HFFc6 (cell line): ENCODE measurements at places on chromosomes 4 and X. TPM values are rescaled to one million over a fixed set of nuclear protein-coding genes. Genes with fewer than 3 reads are reported as not detected.

The DCAF8L2 gene
- total RNA-seq, result not detected in 3 replicates

The YIPF6 gene
- 41.0 to 42.1 TPM (median 41.7 TPM) in 3 replicates for total RNA-seq

The RHOXF2B gene
- not detected in 3 replicates for total RNA-seq

The IDH3G gene
- total RNA-seq, result 65.4 and 66.0 TPM in 2 replicates

DNA sequence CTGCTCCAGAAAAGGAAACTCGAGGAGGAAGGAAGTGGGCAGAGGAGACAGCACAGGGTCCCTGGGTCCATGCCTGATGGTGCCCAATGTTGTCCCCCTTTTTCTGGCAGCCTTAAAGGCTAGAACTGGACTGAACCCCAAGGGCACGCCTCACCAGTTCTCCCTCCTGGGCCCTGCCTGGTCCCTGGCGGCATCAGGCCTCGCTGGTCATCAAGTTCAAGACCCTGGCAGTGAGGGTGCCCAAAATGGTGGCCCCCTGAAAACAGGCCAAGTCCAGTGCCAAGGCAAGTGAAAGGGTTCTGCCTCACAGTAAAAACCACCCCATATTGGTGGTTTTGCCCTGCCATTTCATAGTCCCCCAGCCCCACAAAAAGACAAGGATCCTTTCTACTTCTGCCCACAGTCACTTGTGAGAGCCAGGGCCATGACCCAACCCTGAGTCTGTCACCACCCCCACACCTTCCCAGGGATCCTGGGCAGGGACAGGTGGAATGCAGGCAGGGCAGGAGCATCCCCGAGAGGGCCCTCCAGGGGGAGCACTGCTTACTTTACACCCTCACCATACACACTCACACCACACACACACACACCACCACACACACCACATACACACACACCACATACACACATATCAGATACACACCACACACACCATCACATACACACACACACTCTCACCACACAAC is 107.6 kb downstream of the DCTD start:
- peaks cover 18% of the 10 kb centered on the region for H3K4me1 ChIP-seq
- no peaks in the 10 kb centered on the region; the same call in 1 of the 2 replicates for H3K27me3 ChIP-seq
- H3K36me3 ChIP-seq, result peaks cover 24% of the 10 kb centered on the region
- no peak overlapping the region for H3K4me3 ChIP-seq
- H3K27ac ChIP-seq, result no peak overlapping the region

DNA sequence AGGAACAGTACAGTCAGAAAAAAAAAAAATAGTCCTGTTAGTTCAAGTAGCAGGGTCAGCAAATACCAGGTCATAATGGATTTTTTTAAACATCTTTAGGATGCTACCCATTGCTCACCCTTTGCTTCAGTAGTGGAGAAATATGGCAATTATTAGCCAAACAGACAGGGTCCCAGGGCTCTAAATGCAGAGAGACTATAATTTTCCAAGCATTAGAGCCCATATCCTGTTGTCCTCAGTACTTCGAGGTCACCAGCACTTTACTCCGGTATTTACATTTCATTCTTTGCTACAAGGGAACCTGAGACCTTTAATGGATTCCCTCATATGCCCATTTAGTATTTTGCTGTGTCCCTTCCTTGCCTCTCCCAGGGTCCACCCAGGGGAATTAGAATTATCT is 1562.9 kb upstream of the TENM3 start:
- DNase-seq, result no peak
- H3K4me1 ChIP-seq, result no peaks in the 10 kb centered on the region

GRCh38 chrX:97494756-97495372 is 611.2 kb downstream of the RPA4 start:
- H3K4me1 ChIP-seq, result no peaks in the 10 kb centered on the region
- peaks cover 1% of the 10 kb centered on the region; the same call in 1 of the 2 replicates for H3K27me3 ChIP-seq
- no peak overlapping the region for H3K4me3 ChIP-seq

DNA sequence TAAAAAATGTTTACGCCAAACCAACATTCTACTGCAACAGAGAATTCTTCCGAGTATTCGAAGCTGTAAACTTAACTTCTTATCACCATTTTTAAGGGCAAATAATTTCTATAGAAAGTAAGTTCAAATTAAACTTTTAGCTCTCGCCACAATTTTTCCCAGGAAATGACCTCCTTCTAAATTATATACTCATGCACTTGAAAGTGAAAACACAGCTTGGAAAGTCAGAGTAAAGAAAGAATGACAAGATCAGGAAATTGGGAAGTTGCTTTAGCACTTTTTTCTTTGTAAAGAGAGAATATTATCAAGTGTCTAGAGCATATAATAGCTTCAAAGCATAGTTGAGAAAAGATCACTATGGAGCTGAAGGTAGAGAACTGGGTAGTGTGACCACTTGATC is 1.2 kb downstream of the CYBB start:
- no peak overlapping the region for H3K4me3 ChIP-seq
- H3K36me3 ChIP-seq, result no peaks in the 10 kb centered on the region
- H3K4me1 ChIP-seq, result no peaks in the 10 kb centered on the region
- H3K27ac ChIP-seq, result no peak overlapping the region
- no peaks in the 10 kb centered on the region; the same call in 1 of the 2 replicates for H3K27me3 ChIP-seq

DNA sequence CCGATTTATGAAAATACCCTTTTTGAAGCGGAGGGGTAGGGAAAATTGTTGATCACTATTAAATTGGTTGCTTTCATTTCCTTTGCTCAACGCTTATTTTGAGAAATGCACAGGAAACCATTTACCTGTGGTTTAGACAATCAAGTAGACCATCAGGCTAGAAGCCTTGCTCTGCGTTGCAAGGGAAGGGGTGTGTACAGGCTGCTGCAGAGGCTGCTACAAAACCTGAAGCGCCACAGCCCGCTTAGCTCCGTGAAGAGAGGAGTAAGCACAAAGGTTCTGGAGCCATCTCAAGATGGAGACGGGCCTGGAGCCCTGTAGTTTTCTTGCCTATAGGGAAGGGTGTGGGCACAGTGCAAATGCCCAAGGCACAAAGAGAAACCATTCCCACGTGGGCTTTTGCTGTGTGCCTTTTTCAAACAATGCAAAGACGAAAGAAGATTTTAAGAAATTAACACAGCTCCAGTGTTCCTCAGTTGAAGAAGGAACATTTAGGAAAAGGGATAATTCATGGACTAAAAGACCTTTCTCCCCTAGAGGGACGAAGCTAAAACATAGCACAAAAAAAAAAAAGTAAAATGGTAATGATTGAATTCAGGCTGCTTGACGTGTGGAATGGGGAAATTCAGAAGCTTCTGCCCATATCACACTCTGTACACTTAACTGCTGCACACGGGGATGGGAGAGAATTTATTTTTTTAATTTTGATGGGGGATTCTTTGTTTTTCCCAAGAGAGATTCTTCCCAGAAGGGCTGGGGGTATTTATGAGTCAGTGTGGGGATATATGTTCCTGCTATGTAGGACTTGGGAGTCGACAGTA is 3.5 kb downstream of the TMSB4X start:
- H3K4me3 ChIP-seq, result peak overlapping the region; percentile 94
- H3K4me1 ChIP-seq, result peaks cover 23% of the 10 kb centered on the region
- H3K36me3 ChIP-seq, result peaks cover 29% of the 10 kb centered on the region
- H3K27ac ChIP-seq, result peak overlapping the region; percentile 74

- DNase-seq, result no peak
- H3K27ac ChIP-seq, result no peak within 1 kb of the TSS
- no peaks in the 10 kb centered on the region for H3K36me3 ChIP-seq
- no peaks in the 10 kb centered on the region for H3K4me1 ChIP-seq
- H3K27me3 ChIP-seq, result peaks cover 10% of the 10 kb centered on the region
Observed at GRCh38 chr4:10684631-10685030, at the start of gene CLNK. TSS of gene CLNK (minus strand) at chr4:10684768. CDS start at chr4:10667869, 16,899 bp downstream.

DNA sequence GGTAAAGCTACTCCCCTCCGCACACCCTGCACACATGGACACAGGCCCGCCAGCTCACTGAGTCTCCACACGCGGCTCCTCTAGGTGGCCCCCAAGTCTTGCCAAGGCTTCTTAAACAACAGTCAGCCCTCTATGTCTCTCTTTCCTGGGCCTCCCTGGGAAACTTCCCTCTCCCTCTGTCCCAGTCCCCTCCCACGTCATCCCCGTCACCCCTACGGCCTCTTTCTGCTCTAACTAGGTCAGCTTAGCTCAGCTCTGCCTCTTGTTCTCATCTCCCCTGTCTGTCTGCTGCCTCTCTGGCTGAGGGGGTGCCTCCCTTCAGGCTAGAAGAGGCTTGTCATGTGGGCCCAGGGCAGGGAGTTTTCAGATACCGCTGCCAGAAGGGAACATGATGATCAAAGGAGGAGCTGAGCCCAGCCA is 38.8 kb downstream of the SEPTIN6 start:
- peaks cover 18% of the 10 kb centered on the region for H3K4me1 ChIP-seq
- peak overlapping the region; percentile 46; the same call in 1 of the 2 replicates for H3K27ac ChIP-seq
- no peaks in the 10 kb centered on the region; the same call in 1 of the 2 replicates for H3K27me3 ChIP-seq
- DNase-seq, result peak; percentile 38
- H3K36me3 ChIP-seq, result no peaks in the 10 kb centered on the region

- no peaks in the 10 kb centered on the region; the same call in 1 of the 2 replicates for H3K36me3 ChIP-seq
- no peak for DNase-seq
- H3K4me3 ChIP-seq, result no peak overlapping the region
- H3K4me1 ChIP-seq, result no peaks in the 10 kb centered on the region
Observed at GRCh38 chr4:6126971-6127745, 73.2 kb downstream of the JAKMIP1 start.

- no peak overlapping the region for H3K4me3 ChIP-seq
- no peak overlapping the region for H3K27ac ChIP-seq
- no peaks in the 10 kb centered on the region for H3K27me3 ChIP-seq
Observed at GRCh38 chr4:46979283-46979682, 14.1 kb downstream of the GABRA4 start.

DNA sequence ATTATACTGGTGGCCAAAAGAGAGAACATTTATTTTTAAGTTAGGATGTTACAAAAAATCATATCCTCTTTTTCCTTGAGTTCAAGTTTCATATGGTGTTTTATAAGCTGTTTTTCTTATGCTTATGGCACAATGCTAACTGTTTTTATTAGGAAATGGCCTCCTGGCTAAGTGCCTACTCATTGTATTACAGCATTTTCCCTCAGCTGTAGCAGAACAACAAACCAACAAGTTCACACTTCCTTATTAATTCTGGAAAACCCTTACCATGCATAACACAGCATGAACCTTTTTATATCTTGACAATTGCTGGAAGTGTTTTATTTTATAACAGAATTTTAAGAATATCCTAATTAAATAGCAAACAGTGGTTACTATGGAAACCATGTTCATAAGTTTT is 165.8 kb downstream of the GASK1B start:
- H3K27ac ChIP-seq, result no peak overlapping the region
- H3K4me1 ChIP-seq, result peaks cover 10% of the 10 kb centered on the region
- no peak overlapping the region for H3K4me3 ChIP-seq
- no peaks in the 10 kb centered on the region for H3K36me3 ChIP-seq
- no peak for DNase-seq
- H3K27me3 ChIP-seq, result no peaks in the 10 kb centered on the region; the same call in 1 of the 2 replicates
